Glutamatergic neuron (in vitro differentiated cells): ENCODE measurements at places on chromosomes 2 and 18.

DNA sequence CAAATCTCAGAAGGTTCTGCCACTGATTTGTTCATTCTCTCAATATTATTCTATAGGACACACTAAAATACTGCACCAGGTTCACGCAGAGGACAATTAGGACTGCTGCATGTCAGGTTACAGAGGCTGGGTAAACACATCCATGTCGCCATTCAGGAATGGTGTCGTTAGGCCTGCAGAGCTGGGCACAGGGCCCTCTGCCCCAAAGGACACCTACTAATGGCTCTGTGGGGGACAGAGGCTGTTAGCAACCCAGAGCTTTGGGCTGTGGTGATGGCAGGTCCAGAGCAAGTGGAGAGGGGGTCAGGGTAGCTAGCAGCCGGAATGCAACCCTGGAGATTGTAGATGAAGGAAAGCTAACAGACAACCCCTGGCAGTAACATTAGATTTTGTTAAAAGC is 115.9 kb downstream of the TTC32 start:
- no peaks in the 10 kb centered on the region for H3K36me3 ChIP-seq
- no peak overlapping the region for H3K27ac ChIP-seq
- peaks cover 2% of the 10 kb centered on the region for H3K4me1 ChIP-seq

GRCh38 chr2:205969584-205969983 is 116.4 kb downstream of the INO80D start:
- H3K4me1 ChIP-seq: peaks cover 2% of the 10 kb centered on the region
- H3K27me3 ChIP-seq: no peaks in the 10 kb centered on the region
- H3K36me3 ChIP-seq: no peaks in the 10 kb centered on the region
- H3K27ac ChIP-seq: no peak overlapping the region

DNA sequence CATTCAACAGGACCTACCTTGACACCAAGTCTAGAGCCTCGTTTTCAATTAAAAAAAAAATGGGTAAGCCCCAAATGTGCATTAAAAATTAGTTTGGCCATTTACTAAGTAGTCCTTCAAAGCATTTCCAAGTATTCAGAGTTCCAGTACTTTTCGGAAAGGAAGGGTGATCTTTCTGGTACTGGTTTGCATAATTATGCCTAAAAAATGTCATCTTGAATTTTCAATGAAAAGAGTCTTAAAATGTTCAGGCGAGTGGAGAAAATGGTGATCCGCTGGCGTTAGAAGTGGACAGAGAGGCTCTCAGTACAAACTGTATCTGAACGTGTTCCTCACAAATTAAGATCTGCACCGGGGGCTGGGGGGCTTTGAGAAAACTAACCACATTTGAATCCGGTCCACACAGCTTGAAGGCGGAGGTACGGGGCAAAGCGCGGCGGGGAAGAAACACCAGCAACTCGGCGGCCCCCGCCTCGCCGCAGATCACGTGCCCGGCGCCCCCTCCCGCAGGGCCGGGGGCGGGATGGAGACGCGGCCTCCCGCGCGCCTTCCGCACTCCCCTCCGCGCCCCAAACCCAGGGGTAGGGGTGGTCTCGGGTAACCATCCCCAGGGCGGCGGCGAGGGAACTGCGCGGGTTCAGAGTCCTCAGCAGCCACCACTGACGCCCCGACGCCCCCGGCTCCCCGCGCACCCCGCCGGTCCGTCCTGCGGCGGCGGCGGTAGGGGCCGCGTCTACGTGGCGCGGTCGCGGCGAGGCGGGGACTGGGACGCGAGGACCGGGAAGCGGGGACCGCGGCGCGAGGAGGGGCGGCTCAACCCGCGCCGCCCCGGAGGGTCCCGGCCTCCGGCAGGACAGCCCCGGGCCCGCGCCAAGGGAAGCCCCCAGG is 564 bp downstream of the LPIN2 start:
- peak overlapping the region; percentile 99 for H3K4me3 ChIP-seq
- DNase-seq: peak; percentile 65
- H3K36me3 ChIP-seq: no peaks in the 10 kb centered on the region
- H3K27ac ChIP-seq: peak overlapping the region; percentile 97
- H3K27me3 ChIP-seq: peaks cover 6% of the 10 kb centered on the region

GRCh38 chr2:239548451-239548871 is 147.6 kb upstream of the HDAC4 start:
- DNase-seq: no peak
- peaks cover 2% of the 10 kb centered on the region for H3K4me1 ChIP-seq
- no peak overlapping the region for H3K4me3 ChIP-seq
- no peak overlapping the region for H3K27ac ChIP-seq

- no peak overlapping the region for H3K27ac ChIP-seq
- H3K4me3 ChIP-seq: peak overlapping the region; percentile 96
- DNase-seq: no peak
These were observed 999 bp downstream of the INSIG2 start for GRCh38 chr2:118089139-118089800.

GRCh38 chr2:119888680-119889079 is 124.2 kb upstream of the EPB41L5 start:
- DNase-seq: no peak
- no peak overlapping the region for H3K27ac ChIP-seq
- H3K4me3 ChIP-seq: no peak overlapping the region
- no peaks in the 10 kb centered on the region for H3K27me3 ChIP-seq

GRCh38 chr2:181463588-181463987 is 6.4 kb downstream of the ITGA4 start:
- no peak overlapping the region for H3K27ac ChIP-seq
- H3K36me3 ChIP-seq: no peaks in the 10 kb centered on the region
- H3K27me3 ChIP-seq: no peaks in the 10 kb centered on the region
- no peaks in the 10 kb centered on the region for H3K4me1 ChIP-seq
- no peak overlapping the region for H3K4me3 ChIP-seq

DNA sequence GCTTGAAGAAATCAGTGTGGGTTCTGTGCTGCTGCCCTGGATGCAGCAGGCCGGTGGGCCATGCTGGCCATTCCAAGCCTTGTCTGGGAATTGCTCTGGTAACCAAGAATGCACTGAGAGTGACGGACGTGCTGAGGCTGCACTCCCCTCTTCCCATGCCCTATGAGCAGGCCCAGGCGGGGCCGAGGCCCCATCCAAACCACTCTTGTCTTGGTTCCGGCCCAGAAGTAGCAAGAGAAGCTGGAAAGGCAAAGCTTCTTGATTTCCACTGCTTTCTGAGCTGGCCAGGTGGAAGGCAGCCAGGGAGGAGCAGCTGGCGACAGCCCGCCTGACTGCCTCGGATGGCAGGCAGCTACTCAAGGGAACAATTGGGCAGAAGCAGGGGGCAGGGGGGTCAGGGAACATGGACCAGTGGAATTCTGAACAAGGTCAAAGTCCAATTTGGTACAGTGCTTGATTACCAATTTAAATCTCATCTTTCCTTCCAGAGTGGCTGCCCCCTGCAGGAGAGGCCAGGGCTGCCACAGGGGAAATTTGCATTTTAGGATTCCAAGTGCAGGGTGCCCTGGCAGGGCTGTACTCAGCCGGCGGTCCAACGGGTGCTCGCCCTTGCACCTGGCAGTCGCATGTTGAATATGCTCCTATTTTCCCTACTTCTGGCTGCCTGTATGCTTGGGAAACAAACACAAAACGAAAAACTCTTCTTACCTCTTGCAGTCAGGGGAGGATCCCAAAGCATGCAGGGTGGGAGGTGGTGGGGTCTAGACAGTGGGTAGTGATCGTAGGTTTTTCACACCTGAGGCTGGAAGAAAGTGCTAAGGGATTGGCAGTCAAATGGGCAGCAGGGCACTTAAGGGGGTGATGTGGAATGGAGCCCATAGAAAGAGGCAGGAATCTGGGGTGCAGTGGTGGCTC is 67.3 kb downstream of the LIPG start:
- no peak overlapping the region for H3K27ac ChIP-seq
- no peak overlapping the region for H3K4me3 ChIP-seq
- peaks cover 5% of the 10 kb centered on the region for H3K36me3 ChIP-seq
- peaks cover 7% of the 10 kb centered on the region for H3K27me3 ChIP-seq
- no peak for DNase-seq
- peaks cover 3% of the 10 kb centered on the region for H3K4me1 ChIP-seq

- H3K27ac ChIP-seq: no peak overlapping the region
- H3K4me3 ChIP-seq: no peak overlapping the region
- H3K4me1 ChIP-seq: peaks cover 5% of the 10 kb centered on the region
- no peaks in the 10 kb centered on the region for H3K27me3 ChIP-seq
These were observed 479.1 kb downstream of the MBD2 start for GRCh38 chr18:53745224-53745967.

- H3K4me3 ChIP-seq: no peak overlapping the region
- H3K27ac ChIP-seq: no peak overlapping the region
- H3K4me1 ChIP-seq: no peaks in the 10 kb centered on the region
- H3K27me3 ChIP-seq: peaks cover 2% of the 10 kb centered on the region
These were observed 471.0 kb downstream of the TMEM182 start for GRCh38 chr2:103232865-103233264.

- no peak for DNase-seq
- H3K27ac ChIP-seq: no peak overlapping the region
- no peak overlapping the region for H3K4me3 ChIP-seq
- peaks cover 3% of the 10 kb centered on the region for H3K27me3 ChIP-seq
- H3K4me1 ChIP-seq: peaks cover 4% of the 10 kb centered on the region
- H3K36me3 ChIP-seq: no peaks in the 10 kb centered on the region
These were observed 24.5 kb downstream of the TYMS start for GRCh38 chr18:681985-682384.

- peaks cover 31% of the 10 kb centered on the region for H3K4me1 ChIP-seq
- DNase-seq: no peak
- peak overlapping the region; percentile 20 for H3K27ac ChIP-seq
- H3K27me3 ChIP-seq: no peaks in the 10 kb centered on the region
- H3K36me3 ChIP-seq: no peaks in the 10 kb centered on the region
- no peak overlapping the region for H3K4me3 ChIP-seq
These were observed 248.9 kb downstream of the TCF4 start for GRCh38 chr18:55338978-55339650.

DNA sequence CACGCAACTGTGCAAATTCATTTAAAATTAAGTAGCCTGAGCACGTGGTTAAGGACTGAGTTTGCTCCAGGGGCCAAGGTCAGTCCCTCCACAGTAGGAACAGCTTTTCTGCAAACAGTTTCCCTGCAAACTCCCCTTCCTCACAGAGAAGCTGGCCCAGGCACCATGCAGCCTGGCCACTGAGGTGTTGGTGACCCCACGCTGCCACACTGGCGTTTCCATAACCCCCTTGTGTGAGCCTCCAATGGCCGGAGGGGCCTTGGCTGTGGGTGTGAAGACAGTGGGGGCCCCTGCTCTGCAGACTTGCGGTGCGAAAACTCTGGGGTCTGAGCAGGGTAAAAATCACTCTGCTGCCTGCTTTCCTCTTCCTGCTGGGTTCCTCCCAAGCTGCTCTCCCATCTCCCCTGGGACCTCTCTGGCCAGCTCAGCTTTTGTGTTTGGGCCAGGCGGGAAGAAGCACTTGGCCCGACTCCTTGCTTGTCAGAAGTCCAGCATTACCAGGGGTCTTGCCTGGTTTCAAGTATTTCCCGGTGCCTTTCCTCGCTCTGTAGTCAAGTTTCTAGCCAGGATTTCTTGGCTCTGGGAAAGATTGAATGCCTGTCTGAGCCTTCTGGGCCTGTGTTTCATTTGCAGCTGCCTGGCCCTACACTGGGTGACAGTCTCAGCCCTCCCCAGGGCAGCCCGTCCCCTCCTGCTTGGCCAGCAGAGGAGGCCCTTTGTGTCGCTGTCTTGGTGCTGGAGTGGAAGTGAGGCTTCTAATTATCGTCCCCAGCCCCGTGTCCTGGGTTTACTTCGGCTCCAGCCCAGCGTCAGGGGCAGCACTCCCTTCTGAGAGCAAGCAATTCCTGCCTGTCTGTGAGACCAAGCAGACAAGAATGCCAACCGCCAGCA is 131.4 kb upstream of the SLC1A4 start:
- H3K36me3 ChIP-seq: no peaks in the 10 kb centered on the region
- peak; percentile 48 for DNase-seq
- H3K27me3 ChIP-seq: peaks cover 3% of the 10 kb centered on the region
- H3K4me3 ChIP-seq: peak overlapping the region; percentile 58
- peak overlapping the region; percentile 14 for H3K27ac ChIP-seq

GRCh38 chr18:36372903-36373311 is 75.4 kb downstream of the FHOD3 start:
- no peak for DNase-seq
- H3K27ac ChIP-seq: no peak overlapping the region
- H3K36me3 ChIP-seq: peaks cover 10% of the 10 kb centered on the region
- peaks cover 14% of the 10 kb centered on the region for H3K4me1 ChIP-seq

DNA sequence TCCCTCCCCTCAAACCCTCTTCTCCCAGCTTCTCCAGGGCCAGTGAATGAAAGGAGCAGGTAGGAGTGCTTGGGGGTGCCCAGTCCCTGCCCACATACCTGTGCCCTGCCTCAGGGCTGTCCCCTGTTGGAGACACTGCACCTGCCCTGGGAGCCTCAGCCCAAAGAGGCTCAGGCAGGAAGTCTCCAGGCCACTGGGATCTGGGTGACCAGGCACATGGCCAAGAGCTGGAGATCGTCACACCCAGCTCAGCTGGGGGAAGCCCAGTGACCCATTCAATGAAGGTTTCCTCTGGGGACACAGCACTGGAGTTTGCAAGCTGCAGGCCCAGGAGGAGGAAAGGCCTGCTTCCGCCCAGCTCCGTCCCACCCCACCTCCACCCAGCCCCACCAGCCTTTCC is 156.4 kb downstream of the ZFP36L2 start:
- no peak for DNase-seq
- no peaks in the 10 kb centered on the region for H3K36me3 ChIP-seq
- H3K4me1 ChIP-seq: peaks cover 3% of the 10 kb centered on the region
- H3K27me3 ChIP-seq: peaks cover 3% of the 10 kb centered on the region
- no peak overlapping the region for H3K4me3 ChIP-seq

GRCh38 chr2:140600116-140600515 is 1530.7 kb downstream of the LRP1B start:
- no peaks in the 10 kb centered on the region for H3K27me3 ChIP-seq
- H3K4me1 ChIP-seq: no peaks in the 10 kb centered on the region
- no peak overlapping the region for H3K27ac ChIP-seq

DNA sequence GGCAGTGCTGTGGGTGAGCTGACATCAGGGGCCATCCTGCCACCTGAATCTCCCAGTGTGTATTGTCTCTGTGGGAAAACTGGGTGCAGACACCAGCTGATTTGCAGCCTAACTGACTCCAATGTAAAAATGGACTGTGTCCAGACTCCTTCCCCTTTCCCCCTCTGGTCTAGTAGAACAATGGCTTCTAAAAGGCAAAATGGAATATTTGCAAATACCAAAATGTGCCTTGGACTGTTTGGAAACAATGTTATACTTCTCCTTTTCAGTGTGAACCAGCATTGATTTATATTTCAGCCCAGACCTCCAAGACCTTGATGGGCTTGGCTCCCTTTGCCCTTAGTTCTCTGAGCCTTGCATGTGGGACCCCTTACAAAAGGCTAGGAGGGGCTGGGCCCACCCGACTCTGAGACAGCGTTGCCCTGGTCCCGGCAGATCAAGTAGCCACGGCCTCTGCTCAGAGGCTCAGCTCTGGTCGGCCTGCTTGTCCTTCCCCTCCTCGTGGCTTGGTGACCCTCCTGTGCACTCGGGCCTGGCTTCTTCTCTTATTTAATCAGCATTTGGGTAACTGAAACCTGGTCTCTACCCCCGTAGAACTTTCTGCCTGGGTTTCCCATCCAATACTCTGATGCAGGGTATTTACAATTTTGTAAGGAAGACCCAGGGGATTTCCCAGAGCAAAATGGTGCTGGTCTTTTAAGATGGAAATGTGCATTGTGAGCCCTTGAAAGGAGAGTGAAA is 18.0 kb upstream of the ACKR3 start:
- H3K4me3 ChIP-seq: no peak overlapping the region
- H3K36me3 ChIP-seq: peaks cover 4% of the 10 kb centered on the region
- H3K4me1 ChIP-seq: peaks cover 6% of the 10 kb centered on the region
- no peak for DNase-seq
